Stimulated activated CD4-positive, alpha-beta T cell treated with anti-CD3 and anti-CD28 coated beads, TNF-alpha, amount 100 ng/mL, for 1 hour (primary cell): ENCODE measurements at places on chromosomes 7 and 10.

DNA sequence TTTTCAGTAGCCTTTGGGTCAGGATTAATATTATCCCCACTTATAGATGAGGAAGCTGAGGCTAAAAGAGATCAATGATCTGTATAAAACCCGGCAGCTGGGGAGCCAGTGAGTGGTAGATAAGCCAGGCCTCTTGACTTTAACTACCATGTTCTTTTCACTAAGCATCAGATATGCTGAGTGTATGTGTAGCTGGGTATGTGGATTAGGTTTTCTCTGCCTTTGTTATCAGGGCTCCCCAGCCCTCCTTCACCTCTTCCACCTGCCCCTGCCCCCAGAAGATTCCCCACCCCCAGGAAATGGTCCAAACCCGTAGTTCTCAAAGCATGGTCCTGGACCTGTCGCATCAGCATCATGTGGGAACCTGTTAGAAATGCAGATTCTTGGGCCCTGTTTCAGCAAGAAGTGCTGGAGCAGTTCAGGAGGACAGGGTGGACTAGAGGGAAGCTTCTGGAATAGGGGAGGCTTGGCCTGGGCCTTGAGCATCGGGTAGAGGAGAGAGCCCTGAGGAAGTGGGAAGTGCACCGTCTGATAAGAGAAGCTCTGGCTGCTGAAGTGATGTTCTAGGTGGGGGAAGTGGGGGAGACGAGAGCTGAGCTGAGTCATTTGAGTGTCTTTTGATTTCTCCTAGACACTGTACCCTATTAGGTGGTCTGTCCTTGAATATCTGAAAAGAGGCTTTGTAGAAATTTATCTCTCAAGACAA lies 101.3 kb downstream of the HIF1AN start:
- DNase-seq: no peak

GRCh38 chr7:99449326-99449725 lies 10.6 kb downstream of the CPSF4 start:
- DNase-seq: no peak

- no peak for DNase-seq
These were observed 3.9 kb downstream of the C10orf62 start for GRCh38 chr10:97593421-97593820.

DNA sequence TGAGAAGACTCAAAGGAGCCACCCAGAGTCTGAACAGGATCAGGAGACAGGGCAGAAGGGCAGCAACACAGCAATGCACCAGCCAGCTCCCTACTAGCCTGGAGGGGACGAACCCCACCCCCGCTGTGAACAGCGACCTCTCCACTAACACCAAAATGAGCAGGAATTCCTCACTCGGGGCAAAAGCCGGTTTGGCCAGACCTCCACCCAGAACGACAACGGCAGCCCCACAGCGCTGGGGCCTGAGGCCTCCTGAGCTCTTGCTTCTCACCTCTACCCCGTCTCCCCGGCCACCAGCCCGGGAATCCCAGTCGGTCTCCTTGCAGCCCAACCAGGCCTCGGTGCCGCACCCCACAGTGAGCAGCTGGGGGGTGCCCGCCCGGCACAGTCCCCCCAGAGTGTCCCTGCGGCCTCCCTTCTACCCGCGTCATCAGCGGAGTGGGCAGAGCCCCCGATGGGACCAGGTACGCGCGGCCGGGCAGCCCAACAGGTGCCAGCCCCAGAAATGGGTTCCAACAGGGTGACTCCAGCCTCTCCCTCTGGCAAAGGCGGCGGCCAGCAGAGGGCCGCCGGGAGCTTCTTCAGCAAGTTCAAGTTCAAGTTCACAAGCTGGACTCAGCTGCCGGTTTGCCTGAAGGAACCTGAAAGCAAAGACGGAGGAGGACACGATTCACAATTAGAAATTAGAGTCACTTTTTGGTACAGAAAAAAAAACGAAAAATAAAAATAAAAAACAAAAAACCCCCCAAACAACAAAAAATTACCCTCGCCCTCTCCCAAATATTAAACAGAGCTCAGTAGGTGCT lies 129.0 kb downstream of the MARCHF5 start:
- no peak for DNase-seq

GRCh38 chr10:116538992-116539391 lies 6.7 kb upstream of the PNLIP start:
- no peak for DNase-seq

GRCh38 chr7:142774826-142775225 lies 4.1 kb downstream of the PRSS2 start:
- no peak for DNase-seq

- DNase-seq: no peak
These were observed 225.6 kb upstream of the IGFBP3 start for GRCh38 chr7:46146454-46147255.

- no peak for DNase-seq
These were observed 892.6 kb downstream of the XPNPEP1 start for GRCh38 chr10:109030581-109031210.

DNA sequence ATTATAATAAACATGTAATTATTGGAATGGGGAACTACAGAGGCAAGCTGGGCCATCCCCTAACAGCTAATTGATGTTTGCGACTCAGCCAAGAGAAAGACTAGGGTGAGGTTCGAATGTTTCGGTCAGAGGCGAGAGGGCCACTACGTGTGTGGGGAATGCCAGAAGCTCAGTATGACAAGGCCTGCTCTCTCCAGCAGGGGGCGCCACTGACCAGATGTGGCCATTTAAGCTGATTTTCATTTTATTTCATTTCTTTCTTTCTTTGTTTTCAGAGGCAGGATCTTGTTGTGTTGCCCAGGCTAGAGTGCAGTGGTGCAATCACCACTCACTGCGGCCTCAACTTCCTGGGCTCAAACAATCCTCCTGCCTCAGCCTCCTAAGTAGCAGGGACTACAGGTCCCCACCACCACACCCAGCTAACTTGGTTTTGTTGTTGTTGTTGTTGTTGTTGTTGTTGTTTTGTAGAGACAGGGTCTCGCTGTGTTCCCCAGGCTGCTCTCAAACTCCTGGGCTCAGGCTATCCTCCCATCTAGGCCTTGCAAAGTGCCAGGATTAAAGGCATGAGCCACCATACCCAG lies 38.1 kb downstream of the TMEM130 start:
- DNase-seq: no peak

DNA sequence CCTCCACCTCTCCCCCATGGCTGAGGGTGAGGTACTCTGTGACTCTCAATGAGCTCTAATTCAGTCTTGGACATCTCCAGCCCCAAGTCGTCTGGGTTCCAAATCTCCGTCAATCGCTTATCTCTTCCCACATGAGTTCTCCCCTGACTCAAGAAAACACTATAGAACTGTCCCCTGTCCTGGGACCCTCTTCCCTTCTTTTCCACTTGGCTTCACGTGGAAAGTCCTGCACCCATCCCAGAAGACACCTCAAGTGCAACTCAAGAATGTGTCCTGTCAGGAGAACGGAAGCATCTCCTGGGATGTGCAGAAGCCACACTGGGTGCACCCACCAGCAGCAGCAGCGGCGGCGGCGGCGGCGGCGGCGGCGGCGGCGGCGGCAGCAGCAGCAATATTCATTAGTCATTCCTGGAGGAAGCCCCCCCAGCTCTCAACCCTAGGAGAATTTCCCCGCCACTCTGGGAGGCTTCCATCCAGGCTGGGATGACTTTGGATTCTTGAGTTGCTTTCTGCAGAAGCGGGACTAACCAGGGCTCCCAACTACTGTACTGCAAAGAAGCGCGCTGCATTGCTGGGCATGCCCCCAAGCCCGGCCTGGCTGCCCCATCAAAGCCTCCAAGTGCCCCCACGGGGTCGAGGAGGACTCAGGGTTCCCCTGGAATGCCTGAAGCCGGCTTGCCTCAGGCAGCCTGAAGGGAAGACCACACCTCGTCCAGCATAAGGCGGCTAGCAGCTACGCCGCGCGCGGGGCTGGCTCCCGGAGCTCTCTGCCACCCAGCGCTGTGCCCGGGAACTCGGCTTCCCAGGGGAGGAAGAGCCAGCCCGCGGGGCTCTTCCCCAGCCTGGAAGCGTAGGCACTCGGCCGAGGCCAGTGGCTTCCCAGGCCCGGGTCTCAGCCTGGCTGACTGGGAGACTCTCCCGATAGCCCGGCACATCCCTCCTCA lies 1.0 kb downstream of the CRTAC1 start:
- DNase-seq: no peak

DNA sequence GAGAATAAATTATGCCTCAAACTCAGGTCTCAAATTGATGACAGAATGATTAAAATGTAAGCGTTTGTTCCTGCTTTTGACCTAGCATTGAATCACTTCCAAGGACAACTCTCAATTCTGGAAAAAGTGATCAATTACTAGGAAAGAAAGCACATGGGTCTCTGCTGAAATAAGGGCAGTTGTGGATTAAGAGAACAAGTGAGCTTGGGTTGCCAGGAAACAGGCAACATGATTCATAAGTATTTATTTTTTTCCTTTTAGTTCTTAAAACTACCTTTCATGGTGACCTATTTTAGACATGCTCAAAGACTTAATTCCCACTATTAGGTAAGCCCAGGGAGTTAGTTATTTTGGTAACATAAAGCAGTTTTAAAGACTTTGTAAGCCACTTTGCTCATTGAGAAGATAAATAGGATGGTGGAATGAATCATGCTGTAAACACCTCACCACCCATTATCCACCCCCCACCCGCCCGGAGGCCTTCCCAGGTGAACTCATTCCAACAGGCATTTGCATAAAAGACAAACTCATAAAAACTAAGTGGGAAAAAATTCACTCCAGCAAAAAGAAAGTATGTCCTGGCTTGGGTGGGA lies 728.3 kb downstream of the SORCS1 start:
- DNase-seq: no peak

DNA sequence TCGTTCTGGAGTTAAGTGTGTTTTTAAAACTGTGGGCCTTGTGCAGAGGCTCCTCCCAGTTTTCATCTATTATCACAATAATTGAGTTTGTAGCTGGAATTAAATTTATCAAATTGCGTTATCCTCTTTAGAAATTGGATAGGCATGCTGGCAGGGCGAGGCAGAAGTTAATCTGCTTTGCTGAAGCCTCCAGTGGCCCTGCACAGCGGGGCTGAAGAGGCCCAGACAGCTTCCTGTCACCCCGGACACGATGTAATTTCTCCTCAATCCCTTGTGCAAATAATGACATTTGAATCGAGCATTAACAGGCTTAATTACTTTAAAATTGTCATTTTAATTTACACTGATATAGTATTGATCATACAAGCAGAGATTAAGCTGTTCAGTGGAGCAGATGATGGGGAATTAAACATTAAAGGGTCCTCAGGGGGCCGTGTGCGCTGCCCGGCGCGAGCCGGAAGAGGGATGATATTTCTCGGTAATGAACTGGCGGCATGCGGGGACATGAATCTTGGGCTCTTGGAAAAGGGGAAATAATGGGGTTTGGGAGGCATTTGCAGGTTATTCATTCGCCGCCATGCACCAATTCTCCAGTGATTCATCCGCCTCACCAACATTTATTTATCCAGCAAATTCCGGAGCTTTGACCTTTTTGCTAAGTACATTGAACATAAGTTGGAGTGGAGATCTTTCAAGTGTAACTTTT lies 118.5 kb downstream of the NKX6-2 start:
- no peak for DNase-seq

DNA sequence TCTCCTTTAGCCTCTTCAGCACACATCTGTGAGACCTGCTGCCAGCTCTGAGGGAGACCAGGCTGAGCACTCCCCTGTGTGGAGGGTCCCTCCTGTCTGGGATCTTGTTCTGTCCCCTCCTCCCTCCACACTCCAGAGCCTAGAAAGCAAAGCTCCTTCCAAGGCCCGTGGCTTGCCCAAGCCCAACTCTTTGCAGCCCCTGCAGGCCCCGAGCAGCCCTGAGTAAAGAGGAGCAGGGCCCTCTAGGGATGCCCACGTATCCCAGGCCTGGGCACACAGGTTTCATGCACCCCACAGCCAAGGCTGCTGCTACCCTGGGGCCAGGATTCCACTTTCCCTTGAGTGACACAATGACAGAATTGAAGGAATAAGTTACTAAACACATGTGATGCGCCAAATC lies 24.0 kb downstream of the COBL start:
- DNase-seq: no peak

GRCh38 chr7:35253460-35253709 lies 515 bp downstream of the TBX20 start:
- no peak for DNase-seq

DNA sequence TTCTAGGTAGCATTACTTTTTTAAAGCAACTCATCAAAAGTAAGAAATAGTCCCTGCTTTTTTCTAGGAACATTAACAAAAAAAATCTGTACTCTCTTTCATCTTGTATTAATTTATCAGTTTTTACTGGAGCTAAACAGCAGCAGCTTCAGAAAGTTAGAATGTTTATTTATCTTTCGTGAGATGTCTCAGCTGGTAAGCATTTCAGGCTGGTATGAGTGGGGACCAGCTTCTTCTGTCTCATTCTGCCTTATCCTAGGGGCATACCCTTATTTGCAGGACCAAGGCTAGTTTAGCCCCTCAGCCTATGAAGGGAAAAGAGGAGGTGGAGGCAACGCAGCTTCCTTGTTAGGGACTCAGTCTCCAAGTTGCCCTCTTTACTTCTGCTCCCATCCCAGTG lies 35.1 kb downstream of the LANCL2 start:
- DNase-seq: no peak

DNA sequence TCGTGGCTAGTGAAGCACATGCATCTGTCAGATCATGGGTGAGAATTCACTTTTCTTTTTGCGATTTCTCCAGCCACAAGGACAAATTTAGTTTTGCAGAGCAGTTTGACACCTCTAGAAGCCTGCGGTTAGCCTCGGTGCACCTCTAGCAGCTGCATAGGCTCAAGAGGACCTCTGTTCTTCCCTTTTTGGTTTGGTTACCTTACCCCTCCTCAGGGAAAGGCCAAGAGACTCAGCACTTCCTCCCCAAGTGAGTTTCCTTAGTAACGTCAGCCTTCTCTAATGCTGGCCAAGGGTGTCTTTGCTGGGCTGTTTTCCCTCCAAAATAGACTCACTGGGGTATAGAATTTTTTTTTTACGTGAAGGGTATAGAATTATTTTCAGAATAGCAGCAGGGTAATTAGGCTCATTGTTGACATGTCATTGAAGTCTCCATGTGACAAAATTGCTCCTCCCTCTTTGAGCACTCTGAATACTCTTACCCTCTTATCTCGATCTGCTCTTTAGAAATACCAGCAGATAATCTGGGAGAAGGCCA lies 97.8 kb downstream of the AUTS2 start:
- DNase-seq: no peak

- no peak for DNase-seq
These were observed 44.8 kb downstream of the PRKCQ start for GRCh38 chr10:6535156-6535764.

- no peak for DNase-seq
These were observed 67.2 kb downstream of the COBL start for GRCh38 chr7:51249187-51249945.

- DNase-seq: peak; percentile 24
These were observed 31.4 kb upstream of the NPVF start for GRCh38 chr7:25259487-25260243.

GRCh38 chr10:76915316-76915715 lies 722.3 kb downstream of the KCNMA1 start:
- DNase-seq: no peak

DNA sequence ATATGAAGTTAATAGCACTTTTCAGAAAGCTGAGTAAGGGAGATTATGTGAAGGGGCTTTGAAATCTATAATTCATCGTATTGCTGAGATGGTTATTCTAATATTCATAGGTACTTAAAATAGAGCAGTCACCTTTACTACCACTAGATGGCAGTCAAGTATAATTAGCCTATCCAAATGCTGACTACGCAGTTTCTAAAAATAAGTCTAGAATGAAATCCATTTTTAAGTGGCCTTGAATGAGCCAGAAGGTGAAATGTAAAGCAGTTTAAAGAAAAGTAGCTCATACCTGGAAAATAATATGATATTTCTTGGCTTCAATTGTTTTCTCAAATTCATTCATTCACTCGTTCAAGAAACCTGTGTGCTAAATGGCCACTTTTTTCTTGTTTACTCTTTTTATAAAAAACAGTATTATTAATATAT lies 1277.1 kb downstream of the GATA3 start:
- no peak for DNase-seq
